ENCODE measurements at places on chromosomes 3 and 15.

- DNase-seq, result no peak
Measured at GRCh38 chr3:20055020-20055775, 15.0 kb downstream of the KAT2B start.

- no peak for DNase-seq
Measured at GRCh38 chr15:62153228-62153627, 11.9 kb downstream of the C2CD4B start.

DNA sequence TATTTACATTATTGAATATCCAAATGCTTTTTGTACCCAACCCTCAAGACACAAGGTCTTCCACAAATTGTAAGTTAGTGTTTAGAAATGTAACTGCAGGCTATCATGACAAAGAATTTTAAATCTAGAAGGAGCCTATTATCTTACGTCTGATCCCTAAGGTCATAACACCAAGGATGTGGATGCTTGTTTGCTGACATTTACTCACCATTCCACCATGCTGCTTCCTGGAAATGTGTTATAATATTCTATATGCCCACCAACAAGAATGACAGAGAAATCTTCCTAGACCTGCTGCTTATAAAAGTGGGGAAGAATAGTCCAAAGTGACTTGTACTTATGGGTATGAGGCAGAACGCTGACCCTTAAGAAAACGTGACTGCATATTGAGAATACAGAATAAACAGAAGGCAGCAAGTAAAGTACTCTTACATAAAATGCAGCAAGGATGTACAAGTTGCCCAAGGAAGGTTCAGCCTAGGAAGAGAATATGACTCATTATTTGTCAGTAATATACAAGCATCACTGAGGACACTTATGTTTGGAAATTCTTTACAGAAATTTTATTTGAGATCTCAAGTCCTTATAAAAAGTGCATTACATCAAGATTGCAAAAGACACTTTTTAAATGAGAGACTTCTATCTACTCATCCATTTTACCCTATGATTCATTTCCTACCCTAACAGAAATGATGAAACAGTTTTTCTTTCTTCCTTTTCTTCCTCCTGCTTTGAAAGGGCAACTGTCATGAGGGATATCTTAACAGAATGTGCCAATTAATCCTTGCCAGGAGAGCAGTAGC, 59.6 kb downstream of the ESYT3 start:
- DNase-seq, result no peak

DNA sequence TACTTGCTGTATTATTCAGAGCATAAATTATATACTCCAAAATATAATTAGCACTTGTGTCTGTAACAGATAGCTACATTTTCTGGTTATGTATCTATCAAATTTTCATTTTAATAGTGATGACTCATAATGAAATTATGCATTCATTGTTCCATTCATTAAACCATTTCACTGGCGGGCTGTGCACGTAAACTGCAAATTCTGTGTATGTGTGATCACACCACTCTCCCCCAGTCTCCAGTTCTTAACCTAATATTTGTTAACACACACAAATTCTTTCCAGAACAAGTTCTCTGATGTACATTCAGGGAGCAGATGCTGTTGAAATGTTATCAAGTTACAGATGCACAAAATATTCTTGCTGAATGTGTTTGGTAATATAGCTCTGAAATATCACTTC, 3.8 kb upstream of the KCNMB2 start:
- DNase-seq, result no peak

GRCh38 chr3:59121346-59122144, 71.7 kb upstream of the CFAP20DC start:
- DNase-seq, result no peak

- DNase-seq, result no peak
Measured at GRCh38 chr3:37240170-37240945, 66.0 kb upstream of the LRRFIP2 start.

- no peak for DNase-seq
Measured at GRCh38 chr3:14153663-14154062, 24.7 kb downstream of the XPC start.

DNA sequence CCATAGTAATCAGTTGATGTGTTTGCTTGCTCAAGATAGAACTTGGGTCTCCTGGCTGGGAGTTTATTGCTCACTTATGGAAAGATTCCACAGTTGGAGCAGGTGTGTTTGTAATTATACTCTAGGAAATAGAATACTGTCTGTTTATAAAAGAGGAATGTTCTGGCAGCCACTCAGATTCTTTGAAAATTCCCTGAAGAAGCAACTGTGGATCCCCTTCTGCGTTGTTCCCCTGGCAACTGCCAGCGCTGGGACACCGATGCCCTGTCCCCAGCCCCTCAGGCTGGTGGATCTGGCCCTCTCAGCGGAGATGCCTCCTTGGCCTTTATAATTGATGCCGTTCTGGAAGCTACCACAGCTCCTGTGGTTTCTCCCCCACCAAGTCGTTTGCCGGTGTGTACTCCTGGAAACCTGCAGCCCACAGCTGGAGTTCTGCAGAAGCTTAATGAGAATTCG, 225.9 kb downstream of the ITPR1 start:
- no peak for DNase-seq

Measured in stimulated activated CD4-positive, alpha-beta T cell treated with anti-CD3 and anti-CD28 coated beads, Interleukin-1b, Interleukin-23, amount 100 ng/mL, for 1 hour (primary cell).